Activated CD8-positive, alpha-beta memory T cell treated with anti-CD3 and anti-CD28 coated beads, Interleukin-2, amount 50 U/mL, for 48 hours (primary cell): ENCODE measurements at places on chromosomes 7 and 10.
A peak's percentile ranks its signal among the peaks of the same experiment; 100 is the strongest.

GRCh38 chr7:105352018-105352612 is 36.6 kb downstream of the SRPK2 start:
- peak; percentile 66 for DNase-seq

- DNase-seq = no peak
These were observed 115.3 kb downstream of the ST7 start for GRCh38 chr7:117068511-117069145.

- no peak for DNase-seq
These were observed 62.4 kb upstream of the LRRC18 start for GRCh38 chr10:49001870-49002672.

DNA sequence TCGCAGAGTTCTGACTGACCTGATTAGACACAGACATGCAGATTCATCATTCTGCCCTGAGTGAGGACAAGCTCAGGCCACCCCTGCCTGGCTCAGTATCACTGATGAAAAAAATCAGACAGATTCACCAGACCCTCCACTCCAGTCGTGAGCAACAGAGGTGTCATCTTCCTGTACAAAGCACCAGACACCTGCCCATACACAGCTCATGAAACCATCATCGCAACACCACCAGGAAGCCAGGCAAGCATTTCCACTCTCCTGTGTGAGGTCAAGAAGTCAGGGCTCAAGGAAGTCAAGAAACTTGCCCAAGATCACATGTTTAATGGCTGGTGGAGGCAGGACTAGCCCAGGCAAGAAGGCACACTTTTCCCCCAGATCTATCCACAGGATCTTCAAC is 163.0 kb downstream of the CALN1 start:
- no peak for DNase-seq

- no peak for DNase-seq
These were observed 33.3 kb downstream of the GET4 start for GRCh38 chr7:909358-910329.

- DNase-seq = no peak
These were observed 1044.9 kb downstream of the TYW1 start for GRCh38 chr7:68041554-68041953.
